ENCODE measurements at places on chromosomes 3 and 15. TPM values are rescaled to one million over a fixed set of nuclear protein-coding genes. Genes with fewer than 3 reads are reported as not detected.
A peak's percentile ranks its signal among the peaks of the same experiment; 100 is the strongest.

The THPO gene
- not detected for total RNA-seq

The MITF gene
- 1.6 TPM for total RNA-seq

The LXN gene
- total RNA-seq, result 7.7 TPM

The MASP1 gene
- not detected for total RNA-seq

The ZDHHC19 gene
- not detected for total RNA-seq

GRCh38 chr3:18828637-18829036, 319.7 kb upstream of the KCNH8 start:
- DNase-seq, result no peak
- no peaks in the 10 kb centered on the region for H3K27me3 ChIP-seq
- no peak overlapping the region for H3K27ac ChIP-seq

DNA sequence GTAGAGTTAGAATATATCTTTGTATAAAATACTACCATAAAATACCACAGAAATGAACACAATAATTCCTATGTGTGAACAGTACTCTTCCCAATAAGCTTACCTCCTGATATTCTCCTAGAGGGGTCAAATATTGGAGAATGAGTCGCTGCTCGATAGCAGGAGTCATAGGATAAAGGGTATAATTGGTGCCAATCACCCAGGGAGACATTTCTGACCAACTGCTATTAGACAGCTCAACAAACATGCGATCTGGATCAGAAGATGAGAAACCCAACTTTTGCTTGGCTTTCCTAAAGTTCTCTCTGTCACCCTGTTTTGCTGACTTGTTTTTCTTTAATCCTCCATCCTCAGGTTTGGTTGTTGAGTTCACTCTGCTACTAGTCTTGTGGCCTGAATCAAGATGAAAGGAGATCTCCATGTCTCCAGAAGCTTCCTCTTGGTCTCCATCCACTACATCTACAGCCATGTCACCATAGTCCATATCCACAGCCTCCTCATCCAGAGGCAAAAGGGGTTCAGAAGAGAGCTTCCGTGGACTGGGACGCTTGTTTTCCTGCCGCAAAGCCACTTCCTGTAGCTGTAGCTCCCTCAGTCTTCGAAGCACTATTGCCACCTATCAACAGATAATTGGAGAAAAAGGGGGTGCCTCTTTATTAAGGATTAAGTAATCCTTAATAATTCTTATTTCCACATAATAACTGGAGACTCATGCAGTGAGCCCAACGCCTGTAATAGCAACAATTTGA, 50.4 kb downstream of the RBM15B start:
- H3K27me3 ChIP-seq, result no peaks in the 10 kb centered on the region
- H3K27ac ChIP-seq, result peak overlapping the region; percentile 9
- peaks cover 15% of the 10 kb centered on the region for H3K36me3 ChIP-seq

DNA sequence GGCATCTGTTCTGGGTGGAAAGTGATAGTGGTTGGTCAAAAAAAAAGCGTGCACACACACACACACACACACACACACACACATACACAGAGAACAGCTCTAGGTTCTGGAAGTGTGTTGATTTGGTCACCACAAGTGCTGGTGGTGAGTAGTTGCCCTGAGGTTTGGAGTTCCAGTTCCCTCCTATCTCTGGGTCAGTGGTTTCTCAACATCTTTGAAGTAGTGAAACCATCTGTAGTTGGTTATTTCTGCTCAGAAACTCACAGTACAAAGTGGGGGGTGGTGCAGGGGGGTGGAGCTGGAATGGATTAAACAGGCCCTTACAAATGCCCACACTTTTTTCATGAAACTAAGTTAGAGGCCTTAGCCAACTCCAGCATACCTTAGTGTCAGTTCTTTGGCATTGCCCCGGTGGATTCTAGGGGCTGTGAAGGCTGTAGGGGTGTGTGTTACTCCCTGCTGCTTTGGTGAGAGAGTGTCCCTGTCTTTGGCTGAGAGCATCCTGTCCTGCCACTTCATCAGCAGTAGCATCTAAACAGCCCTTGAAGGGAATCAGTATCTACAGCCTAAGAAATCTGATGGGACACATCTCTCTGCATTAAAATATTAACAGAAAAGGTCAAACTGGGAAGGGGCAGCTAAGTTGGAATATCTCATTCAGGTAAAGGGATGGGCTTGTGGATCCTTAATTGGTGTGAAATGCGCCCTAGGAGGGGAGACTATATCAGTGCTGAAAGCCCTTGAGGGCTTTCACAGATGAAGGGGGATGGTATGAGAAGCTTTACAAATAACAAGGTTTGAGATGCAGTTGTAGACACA, 20.6 kb downstream of the SMAD3 start:
- peak overlapping the region; percentile 55 for H3K4me3 ChIP-seq
- H3K4me1 ChIP-seq, result peaks cover 90% of the 10 kb centered on the region
- H3K36me3 ChIP-seq, result peaks cover 9% of the 10 kb centered on the region
- peak overlapping the region; percentile 67 for H3K27ac ChIP-seq

- H3K4me1 ChIP-seq, result peaks cover 8% of the 10 kb centered on the region
- H3K4me3 ChIP-seq, result no peak overlapping the region
- H3K36me3 ChIP-seq, result no peaks in the 10 kb centered on the region
- no peak for DNase-seq
Observed at GRCh38 chr3:8524656-8525399, 23.2 kb downstream of the LMCD1 start.

DNA sequence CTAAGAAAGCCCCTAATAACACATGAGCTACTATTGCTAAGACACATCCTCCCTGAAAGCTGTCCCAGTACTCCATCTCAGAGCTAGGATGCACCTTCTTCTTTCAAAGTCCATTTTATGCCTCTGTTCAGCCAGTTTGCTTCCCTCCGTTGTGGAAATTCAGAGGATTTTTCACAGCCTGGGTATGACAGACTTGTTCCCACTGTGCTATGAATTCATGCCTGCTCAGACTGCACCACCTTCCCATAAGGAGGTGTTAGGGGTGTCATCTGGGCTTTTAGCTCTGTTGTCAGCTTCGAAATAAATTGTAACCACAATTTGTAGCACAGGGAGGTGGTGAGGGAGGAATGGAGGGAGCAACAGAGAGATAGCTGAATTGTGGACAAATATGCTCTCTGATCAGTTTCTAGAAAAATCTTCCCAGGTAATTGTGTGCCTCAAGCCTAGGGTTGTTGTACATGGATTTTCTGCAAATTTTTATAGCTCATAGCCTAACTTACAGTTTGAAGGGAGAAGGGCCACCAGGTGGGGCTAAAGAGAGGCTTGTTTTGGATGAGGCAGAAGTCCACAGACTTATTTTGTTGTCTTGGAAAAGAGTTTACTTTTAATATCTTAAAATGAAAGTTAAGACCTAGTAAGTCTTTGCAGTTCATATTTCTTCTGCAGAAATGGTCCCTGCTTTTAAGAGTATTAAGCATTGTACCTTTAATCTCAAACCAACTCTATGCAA, 462.0 kb downstream of the PDCD6IP start:
- H3K27ac ChIP-seq, result no peak overlapping the region
- H3K4me3 ChIP-seq, result no peak overlapping the region
- DNase-seq, result no peak

GRCh38 chr15:41872166-41872747, 21.6 kb downstream of the SPTBN5 start:
- DNase-seq, result no peak
- no peaks in the 10 kb centered on the region for H3K27me3 ChIP-seq
- H3K4me1 ChIP-seq, result peaks cover 7% of the 10 kb centered on the region
- no peak overlapping the region for H3K27ac ChIP-seq
- H3K4me3 ChIP-seq, result no peak overlapping the region

DNA sequence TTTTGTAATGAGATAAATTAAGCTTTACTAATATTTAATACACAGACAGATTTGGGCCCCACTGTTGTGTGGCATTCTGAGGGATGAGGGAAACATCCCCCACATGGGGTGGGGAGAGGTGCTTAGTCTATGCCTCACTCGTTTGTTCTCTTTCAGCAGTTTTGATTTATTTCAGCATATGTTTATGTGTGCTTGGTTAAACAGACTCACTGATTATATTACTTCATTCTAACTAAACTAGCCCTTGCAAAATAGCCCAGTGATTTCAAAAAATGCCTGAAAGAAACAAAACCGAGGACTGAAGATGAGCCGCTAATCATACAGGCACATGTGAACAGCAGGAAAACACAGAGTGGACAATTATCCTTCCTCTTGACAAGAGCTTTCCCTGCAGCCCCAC, 27.2 kb downstream of the TNFAIP8L3 start:
- H3K36me3 ChIP-seq, result peaks cover 1% of the 10 kb centered on the region
- peaks cover 12% of the 10 kb centered on the region for H3K27me3 ChIP-seq
- no peak overlapping the region for H3K4me3 ChIP-seq
- no peak overlapping the region for H3K27ac ChIP-seq
- DNase-seq, result no peak

DNA sequence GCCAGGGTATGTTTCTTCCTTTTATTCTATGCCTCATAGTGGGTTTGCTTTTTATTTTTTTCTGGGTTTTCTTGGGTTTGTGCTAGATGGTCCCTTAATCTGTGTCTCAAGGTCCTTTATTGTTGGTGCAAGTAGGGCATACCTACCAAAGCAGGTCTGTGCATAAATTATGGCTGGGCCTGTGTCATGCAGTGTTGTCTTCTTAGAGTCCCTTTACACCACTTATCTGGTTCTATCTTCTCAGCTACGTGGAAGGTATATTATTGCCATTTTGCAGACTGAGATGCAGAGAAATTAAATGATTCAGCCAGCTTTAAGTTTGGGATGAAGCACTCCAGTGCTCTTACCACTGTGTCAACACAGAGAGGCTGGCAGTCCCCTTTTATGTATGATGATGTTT, 293.5 kb upstream of the SOX2 start:
- H3K36me3 ChIP-seq, result no peaks in the 10 kb centered on the region
- H3K27me3 ChIP-seq, result no peaks in the 10 kb centered on the region
- no peaks in the 10 kb centered on the region for H3K4me1 ChIP-seq
- H3K27ac ChIP-seq, result no peak overlapping the region
- no peak overlapping the region for H3K4me3 ChIP-seq

GRCh38 chr15:89346516-89347231, 12.1 kb upstream of the POLG start:
- no peak overlapping the region for H3K4me3 ChIP-seq
- H3K27me3 ChIP-seq, result peaks cover 16% of the 10 kb centered on the region
- H3K27ac ChIP-seq, result no peak overlapping the region
- no peaks in the 10 kb centered on the region for H3K36me3 ChIP-seq

GRCh38 chr3:157079676-157080369, 80.1 kb downstream of the CCNL1 start:
- no peaks in the 10 kb centered on the region for H3K27me3 ChIP-seq
- H3K36me3 ChIP-seq, result peaks cover 2% of the 10 kb centered on the region
- H3K4me1 ChIP-seq, result peaks cover 24% of the 10 kb centered on the region
- no peak for DNase-seq

- H3K4me1 ChIP-seq, result no peaks in the 10 kb centered on the region
- no peak overlapping the region for H3K4me3 ChIP-seq
- no peak overlapping the region for H3K27ac ChIP-seq
Observed at GRCh38 chr15:23503980-23504379, 56.9 kb upstream of the GOLGA6L2 start.

DNA sequence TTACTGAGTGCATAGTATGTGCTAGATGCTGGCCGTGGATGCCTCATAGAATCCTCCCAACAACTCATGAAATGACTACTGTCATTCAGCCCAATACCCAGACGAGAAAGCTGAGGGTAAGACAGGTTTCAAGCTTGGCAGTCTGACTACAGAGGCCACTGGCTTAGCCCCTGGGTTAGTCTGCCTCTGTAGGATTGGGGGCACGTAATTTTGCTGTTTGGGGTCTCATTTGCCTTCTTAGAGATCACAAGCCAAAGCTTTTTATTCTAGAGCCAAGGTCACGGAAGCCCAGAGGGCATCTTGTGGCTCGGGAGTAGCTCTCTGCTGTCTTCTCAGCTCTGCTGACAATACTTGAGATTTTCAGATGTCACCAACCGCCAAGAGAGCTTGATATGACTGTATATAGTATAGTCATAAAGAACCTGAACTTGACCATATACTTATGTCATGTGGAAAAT, 1.0 kb upstream of the CCR5 start:
- no peak for DNase-seq
- peak overlapping the region; percentile 63 for H3K4me3 ChIP-seq
- no peaks in the 10 kb centered on the region for H3K27me3 ChIP-seq
- peak overlapping the region; percentile 81 for H3K27ac ChIP-seq
- H3K4me1 ChIP-seq, result peaks cover 71% of the 10 kb centered on the region
- H3K36me3 ChIP-seq, result peaks cover 37% of the 10 kb centered on the region

DNA sequence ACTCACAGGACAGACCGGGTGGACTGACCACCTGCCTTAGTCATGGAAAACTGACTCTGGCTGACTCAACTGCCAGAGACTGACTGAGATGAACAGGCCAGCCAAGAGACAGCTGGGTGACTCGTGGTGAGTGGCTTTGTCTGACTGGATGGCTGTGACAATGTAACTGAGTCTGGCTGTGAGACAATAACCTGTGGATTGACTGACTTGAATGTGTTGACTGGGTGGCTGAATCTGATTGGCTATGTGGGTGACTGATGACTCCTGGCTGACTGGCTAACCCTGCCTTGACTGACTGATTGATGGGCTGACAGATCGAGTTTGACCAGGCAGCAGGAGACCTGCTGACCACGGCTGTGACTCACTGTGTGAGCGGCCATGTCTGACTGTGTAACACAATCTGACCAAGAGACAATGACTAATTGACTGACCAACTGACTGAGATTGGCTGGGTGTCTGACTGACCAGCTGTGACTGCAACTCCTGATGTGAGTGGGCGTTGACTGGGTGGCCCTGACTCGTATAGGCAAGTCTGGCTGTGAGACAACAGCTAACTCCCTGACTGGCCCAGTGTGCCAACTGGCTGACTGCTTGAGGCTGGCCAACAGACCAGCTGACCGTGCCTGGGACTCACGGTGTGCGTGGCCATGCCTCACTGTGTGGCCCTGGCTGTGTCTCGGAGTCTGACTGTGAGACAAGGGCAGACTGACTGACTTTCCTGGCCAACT, 509.1 kb downstream of the SHQ1 start:
- no peak for DNase-seq
- H3K27ac ChIP-seq, result no peak overlapping the region
- no peak overlapping the region for H3K4me3 ChIP-seq
- no peaks in the 10 kb centered on the region for H3K27me3 ChIP-seq
- H3K36me3 ChIP-seq, result no peaks in the 10 kb centered on the region

DNA sequence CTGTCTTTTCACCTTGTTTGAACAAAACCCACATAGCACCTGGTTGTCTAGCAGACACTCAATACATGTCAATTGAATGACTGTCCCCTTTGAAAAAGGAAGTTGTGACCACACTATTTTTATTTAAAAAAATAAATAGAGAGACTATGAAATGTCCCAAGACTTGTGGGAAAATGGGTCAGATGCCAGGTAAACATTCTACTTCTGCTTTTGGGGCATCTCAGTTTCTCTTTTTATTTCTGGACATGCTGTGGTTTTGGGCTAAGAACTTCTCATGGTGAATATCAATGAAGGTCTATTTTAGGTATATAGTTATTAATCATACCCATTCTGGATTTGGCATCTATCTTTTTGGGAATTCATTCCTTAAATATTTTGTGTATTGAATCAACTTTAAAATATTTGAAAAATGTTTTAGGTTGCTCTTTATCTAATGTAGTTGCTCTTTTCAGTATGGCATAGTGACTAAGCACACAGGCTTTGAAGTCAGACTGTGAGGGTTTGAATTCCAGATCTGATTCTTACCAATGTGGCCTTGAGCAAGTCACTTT, 4.4 kb downstream of the TMEM45A start:
- peaks cover 33% of the 10 kb centered on the region for H3K27me3 ChIP-seq
- no peak overlapping the region for H3K4me3 ChIP-seq
- no peak for DNase-seq
- H3K4me1 ChIP-seq, result peaks cover 3% of the 10 kb centered on the region

GRCh38 chr3:185540695-185541094, 11.7 kb downstream of the LIPH start:
- peaks cover 12% of the 10 kb centered on the region for H3K27me3 ChIP-seq
- H3K27ac ChIP-seq, result no peak overlapping the region
- no peak for DNase-seq
- H3K4me3 ChIP-seq, result no peak overlapping the region
- H3K36me3 ChIP-seq, result peaks cover 2% of the 10 kb centered on the region
